ENCODE measurements at places on chromosomes 6 and 20.

DNA sequence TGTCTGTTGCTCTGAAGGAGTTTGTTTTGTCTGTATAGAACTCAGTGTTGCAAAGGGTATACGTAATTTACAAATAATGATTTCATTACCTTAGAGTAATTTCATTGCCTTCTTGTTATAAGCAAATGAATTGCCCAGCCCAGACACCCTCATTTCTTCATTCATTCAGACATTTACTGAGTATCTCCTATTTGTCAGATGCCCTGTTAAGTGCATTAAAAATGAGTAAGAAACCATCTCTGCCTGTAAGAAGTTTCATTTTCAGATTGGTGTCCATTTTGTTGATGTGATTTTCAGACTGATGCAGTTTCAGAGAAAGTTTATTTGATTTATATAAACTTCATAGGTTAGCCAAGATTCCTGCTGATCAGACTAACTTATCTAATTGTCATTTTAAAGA is 429.3 kb downstream of the PHF3 start:
- DNase-seq: no peak

- DNase-seq: no peak
These were observed 760 bp downstream of the C6orf132 start for GRCh38 chr6:42141603-42142117.

- no peak for DNase-seq
These were observed 1.3 kb upstream of the SIRPA start for GRCh38 chr20:1893721-1894470.

- DNase-seq: no peak
These were observed 35.5 kb downstream of the PPP1R16B start for GRCh38 chr20:38840894-38841470.

GRCh38 chr6:21186479-21187055 is 407.0 kb upstream of the SOX4 start:
- DNase-seq: no peak

GRCh38 chr20:55555075-55555650 is 450.2 kb downstream of the CBLN4 start:
- DNase-seq: no peak

DNA sequence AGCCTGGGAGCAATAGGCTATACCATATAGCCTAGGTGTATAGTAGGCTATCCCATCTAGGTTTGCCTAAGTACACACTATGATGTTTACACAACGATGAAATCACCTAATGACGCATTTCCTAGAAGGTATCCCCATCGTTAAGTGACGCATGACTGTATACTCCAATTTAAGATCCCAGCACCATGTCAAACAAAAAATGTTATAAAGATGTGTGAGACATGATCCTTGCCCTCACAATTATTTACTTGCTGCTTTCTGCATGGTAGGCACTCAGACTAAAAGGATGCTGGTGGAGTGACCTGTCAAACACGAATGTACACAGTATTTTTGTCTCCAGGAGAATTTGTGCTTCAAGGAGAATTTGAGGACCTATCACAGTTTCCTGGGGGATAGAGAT is 32.3 kb downstream of the SNAP25 start:
- DNase-seq: no peak

DNA sequence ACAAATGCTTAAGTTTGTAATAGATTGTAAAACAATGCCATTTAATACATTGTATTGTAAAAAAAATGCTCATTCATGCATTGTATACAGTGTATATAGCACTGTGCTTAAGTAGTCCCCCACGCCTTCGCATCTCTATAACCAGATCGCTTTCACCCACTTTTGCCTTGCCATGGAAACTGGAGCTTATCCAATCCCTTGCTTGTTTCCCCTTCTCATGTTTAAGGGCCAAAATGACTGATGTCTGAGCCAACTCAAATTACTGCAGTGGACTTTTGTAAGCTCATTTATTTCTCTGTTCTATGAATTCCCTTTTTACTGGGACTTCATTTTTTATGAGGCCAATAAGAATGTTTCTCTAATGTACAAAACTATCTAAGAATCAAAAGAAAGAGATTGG is 730.9 kb upstream of the GJE1 start:
- DNase-seq: no peak

- DNase-seq: no peak
These were observed 30.8 kb downstream of the IL20RA start for GRCh38 chr6:137013738-137014602.

Measured in esophagus squamous epithelium (tissue), 5 donors.